ENCODE measurements at places on chromosomes 7 and 10.

DNA sequence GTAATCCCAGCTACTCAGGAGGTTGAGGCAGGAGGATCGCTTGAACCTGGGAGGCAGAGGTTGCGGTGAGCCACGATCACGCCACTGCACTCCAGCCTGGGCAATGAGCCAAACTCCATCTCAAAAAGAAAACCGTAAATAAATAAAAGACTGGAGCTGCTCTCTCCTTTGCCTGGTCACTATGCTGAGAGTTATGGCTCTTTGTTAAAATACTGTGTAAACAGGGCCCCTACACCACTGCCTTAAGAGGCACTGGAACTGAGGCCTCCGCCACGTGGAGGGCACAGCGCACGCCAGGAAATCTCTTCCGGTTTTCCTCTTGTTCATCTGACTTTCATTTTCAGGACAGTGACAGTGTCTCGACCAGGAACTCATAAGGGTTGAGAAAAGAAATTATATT, 123.3 kb downstream of the PAXIP1 start:
- no peak for DNase-seq

DNA sequence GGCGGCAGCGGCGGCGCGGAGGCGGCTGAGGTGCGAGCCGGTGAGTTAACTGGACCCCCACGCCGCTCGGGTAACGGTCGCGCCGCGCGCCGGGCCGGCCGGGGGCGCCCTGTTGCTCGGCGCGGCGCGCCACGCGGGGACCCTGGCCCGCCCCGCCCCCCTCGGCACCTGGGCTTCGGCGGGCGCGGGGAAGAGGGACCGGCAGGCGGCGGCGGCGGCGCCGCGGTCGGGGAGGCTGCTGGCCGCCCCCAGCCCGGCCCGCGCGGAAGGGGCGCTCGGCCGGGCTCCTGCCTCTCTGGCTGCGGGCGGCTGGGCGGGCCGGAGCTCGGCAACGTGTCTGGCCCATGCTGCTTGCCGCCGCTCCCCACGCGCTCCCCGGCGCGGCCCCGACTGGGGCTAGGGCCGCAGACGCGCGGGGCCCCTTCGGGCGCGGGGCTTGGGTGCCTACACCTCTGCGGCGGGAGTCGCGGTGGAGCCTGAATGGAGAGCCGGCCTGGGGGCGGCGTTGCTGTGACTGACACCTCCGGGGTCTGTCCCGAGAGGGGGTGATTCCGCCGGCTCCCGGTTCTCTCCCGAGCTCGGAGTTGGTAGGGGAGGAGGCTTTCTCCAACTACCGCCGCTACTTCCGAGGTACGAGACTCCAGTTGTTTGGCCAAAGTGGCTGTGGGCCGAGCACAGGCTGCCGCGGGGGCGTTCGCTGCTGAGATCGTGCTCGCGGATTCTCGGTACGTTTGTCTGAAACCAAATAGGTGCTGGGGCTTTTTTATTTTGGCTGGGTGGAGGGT, 494 bp downstream of the PALS2 start:
- DNase-seq, result peak; percentile 35

DNA sequence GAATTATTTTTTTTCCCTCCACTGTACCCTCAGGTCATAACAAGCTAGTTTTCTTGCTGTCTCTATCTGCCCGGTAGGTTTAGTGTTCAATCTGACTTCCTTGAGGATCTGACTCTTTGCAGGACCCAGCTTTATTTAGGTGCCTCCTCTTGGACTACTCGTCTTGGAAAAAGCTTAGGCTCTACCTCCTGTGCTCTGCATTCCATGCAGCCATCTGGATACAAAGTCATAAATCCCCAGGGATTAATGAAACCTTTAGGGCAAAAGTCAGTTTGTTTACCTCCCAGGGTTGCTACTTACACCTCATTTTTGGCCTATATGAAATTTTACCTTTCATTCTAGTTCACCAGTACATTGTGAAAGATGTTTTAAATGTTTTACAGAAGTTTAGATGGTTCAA, 8.0 kb downstream of the STAG3 start:
- no peak for DNase-seq

DNA sequence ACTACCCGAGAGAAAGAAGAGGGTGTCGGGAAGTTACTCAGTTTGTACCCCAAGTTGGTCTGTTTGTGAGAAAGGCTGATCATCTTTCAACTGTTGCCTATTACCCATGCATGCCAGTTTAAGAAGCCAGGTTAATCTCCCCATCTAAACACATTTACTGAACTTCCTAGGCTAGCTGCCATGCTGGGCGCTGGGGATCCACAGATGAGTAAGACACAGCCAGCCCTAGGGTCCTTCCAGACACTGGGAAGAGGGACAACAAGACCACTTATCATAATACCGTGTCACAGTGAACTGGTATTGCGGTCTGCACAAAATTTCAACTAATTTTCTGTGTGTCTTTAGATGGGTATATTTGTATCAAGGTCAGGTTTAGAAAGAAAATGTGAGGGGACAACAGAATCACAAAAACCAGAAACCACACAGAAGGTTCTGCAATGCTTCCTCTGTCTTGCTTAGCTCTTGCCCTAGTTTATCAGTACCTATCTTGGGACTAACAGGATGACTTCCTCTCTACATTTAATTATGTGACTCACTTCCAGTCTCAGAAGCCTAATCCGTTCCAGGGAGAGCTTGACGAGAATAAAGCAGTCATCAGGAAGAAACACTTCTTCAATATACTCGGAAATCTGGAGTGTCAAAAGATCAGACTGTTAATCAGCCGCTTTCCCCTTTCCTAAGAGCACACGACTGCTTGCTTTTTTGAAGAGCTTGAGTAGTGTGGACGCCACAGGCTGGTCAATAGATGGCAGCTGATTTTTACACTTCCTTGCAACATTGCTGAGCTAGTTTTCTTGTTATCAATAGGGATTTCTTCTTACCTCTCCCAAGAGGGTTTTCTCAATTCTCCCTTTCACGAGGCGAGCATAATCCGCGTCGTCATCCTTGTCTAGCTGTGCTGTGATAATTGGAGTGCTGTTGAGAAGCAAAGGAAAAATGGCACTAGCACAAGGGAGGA, 45.7 kb downstream of the POLR3A start:
- no peak for DNase-seq

- no peak for DNase-seq
Measured at GRCh38 chr7:37323966-37324365, 124.7 kb downstream of the ELMO1 start.

DNA sequence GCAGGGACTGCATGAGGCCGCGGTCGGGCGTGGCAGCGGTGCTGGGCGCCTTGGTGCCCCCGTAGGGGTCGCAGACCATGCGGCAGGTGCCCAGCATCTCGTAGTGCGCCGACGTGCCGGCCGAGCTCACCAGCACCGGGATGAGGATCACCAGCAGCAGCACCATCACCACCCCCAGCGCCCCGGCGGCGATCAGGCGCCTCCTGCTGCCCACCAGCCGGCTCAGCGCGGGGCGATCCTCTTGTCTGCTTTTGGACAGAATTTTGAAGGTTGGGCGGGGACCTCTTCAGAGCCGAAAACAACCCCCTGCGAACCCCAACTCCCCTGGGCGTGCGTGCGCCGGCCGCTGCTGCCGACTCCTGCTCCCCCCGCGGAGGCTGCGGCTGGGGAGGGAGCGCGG, 779 bp downstream of the C1QL3 start:
- peak; percentile 2 for DNase-seq

DNA sequence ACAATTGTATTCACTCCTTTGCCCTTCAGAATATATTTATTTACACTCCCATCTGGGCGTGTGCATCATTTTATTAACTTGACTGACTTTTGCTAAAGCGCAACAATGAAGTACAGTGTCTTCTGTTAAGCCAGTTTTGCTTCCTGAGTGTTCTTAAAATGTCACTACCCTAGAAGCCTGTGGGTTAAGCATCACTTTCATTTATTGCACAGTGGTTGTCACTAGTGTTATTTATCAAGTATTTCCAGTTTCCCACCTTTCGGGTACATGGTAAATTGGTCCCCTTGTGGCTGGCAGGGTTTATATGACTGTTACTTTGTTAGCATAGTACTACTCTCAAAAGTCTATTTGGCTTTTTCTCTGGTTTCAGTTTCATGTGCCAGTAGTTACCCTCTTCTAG, 3.3 kb downstream of the HILPDA start:
- no peak for DNase-seq

- DNase-seq, result no peak
Measured at GRCh38 chr10:42734536-42734935, 48.1 kb upstream of the BMS1 start.

DNA sequence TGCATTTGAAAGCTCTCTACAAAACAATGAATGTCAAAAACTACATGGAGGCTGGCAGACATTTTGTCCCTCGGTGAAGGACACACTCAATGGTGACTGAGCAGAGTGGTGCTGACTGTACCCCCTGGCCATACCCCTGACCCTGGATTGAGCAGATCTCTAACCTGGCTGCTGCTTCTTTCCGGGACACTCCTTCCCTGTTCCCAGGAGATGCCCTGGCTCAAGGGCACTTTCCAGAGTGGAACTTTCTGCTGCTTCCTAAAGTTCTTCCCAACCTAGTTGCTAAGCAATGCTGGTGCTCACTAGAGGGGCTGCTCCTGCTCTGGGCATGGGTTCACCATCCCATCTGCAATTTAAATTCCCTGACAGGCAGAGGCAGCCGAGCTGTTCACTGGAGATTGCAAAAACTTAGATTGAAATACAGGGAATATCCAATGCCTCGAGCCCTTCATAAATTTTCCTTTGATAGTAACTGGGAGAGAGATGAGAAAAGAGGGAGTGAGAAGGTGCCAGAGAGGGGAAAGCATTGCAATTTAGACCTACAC, 384.3 kb upstream of the PODXL start:
- no peak for DNase-seq

GRCh38 chr10:7194571-7194970, 216.3 kb downstream of the SFMBT2 start:
- no peak for DNase-seq

DNA sequence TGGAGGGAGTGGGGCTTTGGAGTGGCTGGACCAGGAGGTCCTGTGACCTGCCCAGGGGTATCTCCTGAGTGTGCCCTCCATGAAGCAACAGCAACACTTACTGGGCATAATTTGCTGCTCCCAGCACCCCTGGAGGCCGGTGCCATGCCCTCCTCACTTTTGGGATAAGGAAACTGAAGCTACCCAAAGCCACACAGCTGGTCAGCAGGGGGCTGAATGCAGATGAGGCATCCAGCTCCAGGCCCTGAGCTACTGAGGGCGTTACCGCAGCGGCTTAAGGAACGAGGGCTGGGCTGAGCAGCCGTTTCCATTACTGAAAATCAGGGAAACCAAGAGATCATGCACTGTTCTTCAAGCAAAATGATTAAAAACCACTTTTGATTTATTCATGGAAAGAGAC, 408.9 kb downstream of the GLRX3 start:
- DNase-seq, result no peak

DNA sequence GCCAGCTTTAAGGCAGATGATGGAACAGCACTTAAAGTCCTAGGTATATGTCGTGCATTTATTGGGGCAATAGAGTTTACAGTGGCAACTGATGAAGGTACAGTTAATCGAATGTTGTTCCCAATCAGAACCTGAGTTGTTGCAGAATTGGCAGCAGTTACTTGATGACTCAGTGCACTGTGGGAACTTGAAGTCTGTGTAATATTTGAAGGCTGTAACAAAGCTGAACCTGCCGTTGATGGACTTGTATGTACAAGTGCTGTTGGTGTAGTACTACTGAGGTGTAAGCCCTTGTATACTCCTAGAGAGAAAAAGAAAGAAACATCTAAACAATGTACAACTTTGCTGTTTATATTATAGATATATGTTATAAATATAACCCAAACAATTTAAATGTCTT, 75.3 kb downstream of the EPC1 start:
- DNase-seq, result no peak

DNA sequence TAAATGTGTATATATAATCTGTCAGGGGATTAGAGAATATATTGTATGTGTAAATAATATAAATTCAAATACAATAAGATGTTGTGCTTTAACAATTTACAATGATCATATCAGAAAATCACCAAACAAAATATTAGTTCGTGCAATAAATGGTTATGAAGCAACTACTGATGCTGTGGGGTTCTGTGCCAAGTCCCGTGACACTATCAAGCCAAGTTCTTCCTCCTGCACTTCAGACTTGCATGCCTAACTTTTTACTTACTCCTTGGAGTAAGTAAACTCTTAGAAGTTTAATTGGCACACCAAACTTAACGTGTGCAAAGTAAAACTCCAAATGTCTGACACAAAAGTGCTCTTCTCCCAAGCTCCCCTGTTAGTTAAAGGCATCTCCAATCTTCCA, 26.5 kb upstream of the TMEM254 start:
- no peak for DNase-seq

DNA sequence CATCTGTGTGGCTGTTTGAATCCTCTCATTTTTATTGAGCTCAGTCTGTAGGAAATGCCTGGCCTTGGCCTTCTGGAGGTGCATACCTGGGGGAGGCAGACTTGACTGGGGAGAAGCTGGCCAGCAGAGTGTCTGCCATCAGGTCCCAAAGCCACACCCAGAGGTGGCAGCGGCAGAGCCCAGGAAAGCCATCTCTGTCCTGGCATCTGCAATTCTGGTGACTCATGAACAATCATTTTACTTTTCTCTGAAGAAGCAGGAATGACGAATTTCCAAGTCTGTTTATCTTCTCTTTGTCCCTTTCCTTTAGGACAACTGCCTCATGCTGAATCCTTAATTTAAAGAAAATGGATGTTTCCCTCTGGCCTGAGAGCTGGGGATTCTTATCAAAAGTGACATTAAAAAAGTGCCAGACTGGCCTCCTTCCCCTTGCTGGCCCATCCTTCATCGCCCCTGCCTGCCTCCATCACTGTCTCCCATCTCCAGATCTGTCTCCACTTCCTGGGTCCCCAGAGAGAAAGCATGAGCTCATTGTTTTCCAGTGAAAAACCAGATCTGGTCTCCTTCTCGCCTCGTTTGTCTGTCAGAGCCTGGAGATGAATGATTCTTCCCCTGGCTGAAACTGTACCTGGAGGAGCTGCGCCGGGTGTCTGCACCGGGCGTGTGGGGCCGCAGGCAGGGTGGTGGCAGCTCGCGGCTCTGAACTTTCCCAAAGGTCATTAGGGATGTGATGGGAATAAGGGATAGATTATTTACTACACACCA, 124.5 kb downstream of the TMEM178B start:
- DNase-seq, result no peak

- DNase-seq, result no peak
Measured at GRCh38 chr7:102228935-102229334, 57.7 kb upstream of the SH2B2 start.

DNA sequence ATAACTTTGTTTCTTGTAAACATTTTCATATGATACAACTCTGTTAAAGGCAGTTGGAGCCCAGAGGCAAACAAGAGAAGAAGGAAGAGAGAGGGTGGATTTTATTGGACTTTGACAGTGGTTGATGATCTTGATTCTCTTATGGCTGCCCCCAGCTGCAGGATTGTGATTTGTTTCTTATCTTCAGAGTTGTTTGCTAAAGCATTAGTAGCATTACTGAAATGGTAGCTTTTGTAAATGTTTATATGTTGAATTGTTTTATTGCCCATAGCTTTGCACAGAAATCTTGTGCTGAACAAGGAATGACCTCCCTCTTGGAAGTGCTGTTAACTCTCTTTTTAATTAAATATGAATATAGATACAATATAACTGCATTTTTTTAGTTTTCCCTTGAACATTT, 309.4 kb downstream of the AUTS2 start:
- DNase-seq, result no peak

DNA sequence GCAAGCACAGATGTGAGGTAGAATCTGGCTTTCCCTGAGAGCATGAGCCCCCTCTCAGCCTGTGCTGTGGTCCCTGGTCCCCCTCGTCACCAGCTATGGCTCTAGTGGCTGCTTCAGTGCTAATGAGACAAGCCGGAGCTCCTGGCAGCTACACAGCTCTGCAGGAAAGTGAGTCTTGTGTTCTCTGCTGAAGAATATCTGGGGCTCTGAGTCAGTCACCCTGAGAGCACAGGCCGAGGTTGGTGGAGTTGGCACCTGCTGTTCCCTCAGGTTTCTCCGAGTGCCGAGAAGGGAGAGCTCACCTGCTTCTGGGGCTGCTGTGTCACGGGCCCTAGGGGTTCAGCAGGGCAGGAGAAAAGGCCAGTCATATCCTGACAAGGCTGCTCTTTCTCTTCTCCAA, 37.2 kb upstream of the GJD4 start:
- no peak for DNase-seq
